ENCODE measurements at places on chromosomes 2 and 18.

DNA sequence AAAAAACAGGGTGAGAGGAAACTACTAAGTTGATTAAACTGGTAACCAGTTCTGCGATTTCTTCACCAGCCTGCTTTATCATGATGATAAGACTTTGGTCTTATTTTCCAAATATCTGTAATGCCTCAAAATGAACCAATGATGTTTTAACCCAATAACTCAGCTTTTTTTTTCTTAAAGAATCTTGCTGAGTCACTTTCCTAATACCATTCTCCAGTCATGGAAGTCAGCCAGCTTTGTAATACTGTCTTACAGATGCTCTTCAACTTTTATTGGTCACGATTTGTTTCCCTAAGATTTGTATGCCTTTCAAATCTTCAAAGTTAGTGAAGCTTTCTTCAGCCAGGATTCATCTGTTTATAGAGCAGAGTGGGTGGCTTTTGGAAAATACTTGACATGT lies 47.7 kb upstream of the SMIM21 start:
- DNase-seq, result no peak

GRCh38 chr2:128615571-128615970 lies 296.9 kb upstream of the HS6ST1 start:
- DNase-seq, result no peak

DNA sequence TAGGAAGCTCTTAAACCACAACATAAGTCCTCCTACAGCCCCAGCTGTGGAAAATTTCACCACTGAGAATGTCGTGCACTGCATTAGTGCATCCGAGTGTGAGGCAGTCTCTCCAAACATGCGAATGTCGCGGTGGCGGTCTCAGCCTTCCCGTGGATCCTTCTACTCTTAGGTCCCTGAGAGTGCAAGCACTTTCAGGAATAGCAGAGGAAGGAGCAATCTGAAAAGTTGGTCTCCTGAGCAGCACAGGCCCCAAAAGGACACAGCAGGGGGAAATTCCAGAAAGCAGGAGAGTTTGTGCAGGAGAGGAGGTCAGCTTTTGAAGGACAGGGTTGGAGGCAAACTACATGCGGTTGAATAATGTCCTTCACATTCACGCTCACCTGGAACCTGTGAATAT lies 440.5 kb upstream of the SMIM21 start:
- DNase-seq, result no peak

- no peak for DNase-seq
Measured at GRCh38 chr2:128732976-128733431, 414.3 kb upstream of the HS6ST1 start.

- DNase-seq, result no peak
Measured at GRCh38 chr2:159454185-159454584, 162.2 kb downstream of the BAZ2B start.

DNA sequence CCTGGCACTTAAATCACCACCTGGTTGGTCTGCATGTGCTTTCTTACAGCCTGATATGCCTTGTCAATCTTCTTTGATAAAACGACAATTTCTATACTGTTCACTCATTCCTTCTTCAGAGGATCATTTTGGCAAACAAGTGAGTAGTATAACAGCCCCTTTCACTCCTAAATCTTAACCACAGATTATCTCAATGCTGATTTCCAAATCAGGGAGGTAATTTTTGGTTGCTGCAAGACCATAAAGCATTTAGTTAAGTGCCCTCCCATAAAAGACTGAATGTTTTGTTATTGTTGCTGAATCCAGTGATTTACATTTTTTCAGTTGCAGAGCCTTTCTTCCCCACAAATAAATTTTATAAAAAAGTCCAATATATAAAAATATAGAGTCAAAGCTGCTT lies 129.2 kb upstream of the CYP26B1 start:
- no peak for DNase-seq

GRCh38 chr18:2654928-2655177 lies 673 bp upstream of the SMCHD1 start:
- DNase-seq, result no peak

- DNase-seq, result no peak
Measured at GRCh38 chr2:185664384-185664783, 74.2 kb upstream of the FSIP2 start.

DNA sequence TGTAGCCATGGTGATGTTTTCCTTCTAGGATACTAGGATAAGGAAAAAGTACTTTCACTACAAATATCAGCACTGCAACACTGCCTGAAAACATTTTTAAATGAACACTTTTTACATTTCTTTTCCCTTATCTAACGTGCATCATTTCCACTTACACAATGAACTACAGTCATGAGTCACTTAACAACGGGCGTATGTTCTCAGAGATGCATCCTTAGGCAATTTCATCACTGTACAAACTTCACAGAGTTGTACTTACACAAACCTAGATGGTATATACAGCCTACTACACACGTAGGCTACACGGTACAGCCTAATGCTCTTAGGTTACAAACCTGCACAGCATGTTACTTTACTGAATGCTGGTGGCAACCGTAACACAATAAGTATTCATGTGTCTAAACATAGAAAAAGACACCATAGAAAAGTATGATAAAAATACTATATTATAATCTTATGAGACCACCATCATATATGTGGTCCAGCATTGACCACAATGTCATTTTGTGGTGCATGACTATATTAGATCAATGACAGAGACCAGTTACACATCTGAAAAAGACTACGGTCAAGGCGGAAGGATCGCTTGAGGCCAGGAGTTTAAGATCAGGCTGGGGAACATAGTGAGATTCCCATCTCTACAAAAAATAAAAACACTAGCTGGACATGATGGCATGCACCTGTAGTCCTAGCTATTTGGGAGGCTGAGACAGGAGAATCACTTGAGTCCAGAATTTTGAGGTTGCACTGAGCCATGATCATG lies 39.8 kb downstream of the WDR33 start:
- no peak for DNase-seq

GRCh38 chr2:46874236-46874929 lies 41.2 kb downstream of the MCFD2 start:
- no peak for DNase-seq

All from NCI-H2107 (cell line).